Left ventricle myocardium superior (tissue), 1 donor: ENCODE measurements at places on chromosomes 2 and 18. TPM values are rescaled to one million over a fixed set of nuclear protein-coding genes. Genes with fewer than 3 reads are reported as not detected.

DNA sequence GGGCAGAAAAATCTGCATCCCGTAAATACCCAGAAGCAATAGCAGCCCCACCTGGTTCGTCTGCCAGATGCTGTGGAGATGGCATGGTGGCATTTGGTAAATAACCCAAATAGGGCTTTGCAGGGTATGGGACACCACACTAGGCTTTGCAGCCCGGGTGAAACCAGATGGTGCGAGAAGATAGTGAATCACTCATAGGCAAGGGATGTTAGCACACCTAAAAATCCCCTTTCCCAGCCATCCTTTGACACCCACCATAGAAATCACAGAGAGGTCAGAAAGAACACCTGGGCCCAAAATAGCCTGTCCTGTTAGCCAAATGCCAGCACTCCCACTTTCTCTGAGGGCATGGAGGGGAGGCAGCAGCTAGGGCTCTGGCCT is 47.6 kb downstream of the BCL11A start:
- no peak for DNase-seq

DNA sequence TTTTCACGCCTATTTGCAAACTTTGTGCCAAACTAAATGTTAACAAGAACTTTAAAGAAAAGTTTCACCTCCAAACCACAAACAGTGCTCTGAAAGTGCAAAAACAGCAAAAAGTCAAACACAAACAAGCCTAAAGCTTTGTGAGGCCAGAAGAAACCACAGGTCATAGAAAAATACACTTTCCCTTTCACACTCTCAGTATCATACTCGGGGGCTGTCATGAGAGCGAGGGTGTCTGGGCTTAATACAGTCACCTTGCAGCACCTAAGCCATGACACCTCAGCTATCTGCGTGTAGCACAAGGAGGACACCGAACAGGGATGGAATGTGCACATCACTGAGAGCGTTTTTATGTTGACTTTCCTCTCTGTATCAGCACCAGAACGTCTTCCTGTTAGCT is 26.6 kb upstream of the SEH1L start:
- DNase-seq = no peak

C2orf80 gene
- total RNA-seq = not detected

DNA sequence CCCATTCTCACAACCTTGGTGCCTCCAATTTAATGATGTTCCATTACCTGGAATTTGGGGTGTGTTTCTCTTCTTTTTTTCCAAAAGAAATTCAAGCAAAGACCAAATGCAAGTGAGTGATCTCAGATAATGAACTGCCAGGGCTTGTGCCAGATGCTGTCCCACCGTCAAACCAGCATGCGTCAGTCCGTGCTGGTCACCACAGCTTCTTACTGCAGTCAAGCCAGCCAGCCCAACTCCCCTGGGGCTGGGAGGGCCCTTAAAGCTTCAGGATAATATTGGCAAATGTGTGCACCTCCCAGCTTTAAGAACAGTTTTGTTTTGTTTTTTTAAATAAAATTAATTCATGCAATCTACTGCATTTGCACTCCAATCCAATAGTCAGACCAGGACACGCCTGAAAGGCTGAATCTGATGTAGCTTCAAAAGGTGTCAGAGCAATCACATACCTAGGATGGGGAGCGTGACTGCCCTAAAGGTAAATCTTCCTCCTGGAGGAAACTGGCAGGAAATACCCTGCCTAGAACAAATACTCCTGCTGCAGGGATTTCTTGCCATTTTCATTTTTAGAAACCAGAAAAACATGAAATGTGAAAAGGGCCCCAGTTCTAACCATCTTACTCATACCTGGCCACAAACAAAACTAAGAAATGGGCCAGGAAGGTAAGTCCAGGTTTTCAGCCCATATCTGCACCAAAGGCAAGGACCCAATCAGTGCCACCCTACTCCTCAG is 26.8 kb upstream of the SP3 start:
- DNase-seq = peak; percentile 89

DNA sequence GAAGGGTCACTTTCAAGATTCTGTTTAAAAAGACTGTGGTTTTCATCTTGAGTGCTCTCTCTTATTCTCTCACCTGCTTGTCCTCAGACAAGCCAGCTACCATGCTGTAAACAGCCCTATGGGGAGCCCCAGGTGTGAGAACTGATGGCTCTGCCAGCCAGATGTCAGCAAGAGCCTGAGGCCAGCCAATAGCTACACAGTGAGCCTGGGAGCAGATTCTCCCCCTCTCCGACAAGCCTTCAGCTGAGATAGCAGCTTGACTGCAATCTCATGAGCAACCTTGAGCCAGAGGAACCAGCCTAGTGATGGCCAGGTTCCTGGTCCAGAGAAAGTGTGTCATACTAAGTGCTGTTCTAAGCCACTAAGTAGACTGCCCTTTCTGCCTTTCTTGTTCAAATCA is 272.1 kb downstream of the NAPG start:
- DNase-seq = peak; percentile 49

GRCh38 chr18:8283891-8284585 is 325.2 kb upstream of the RAB12 start:
- no peak for DNase-seq

- DNase-seq = no peak
These were observed 1441.9 kb upstream of the ZEB2 start for GRCh38 chr2:145961846-145962245.

ERFE gene
- not detected for total RNA-seq

DNA sequence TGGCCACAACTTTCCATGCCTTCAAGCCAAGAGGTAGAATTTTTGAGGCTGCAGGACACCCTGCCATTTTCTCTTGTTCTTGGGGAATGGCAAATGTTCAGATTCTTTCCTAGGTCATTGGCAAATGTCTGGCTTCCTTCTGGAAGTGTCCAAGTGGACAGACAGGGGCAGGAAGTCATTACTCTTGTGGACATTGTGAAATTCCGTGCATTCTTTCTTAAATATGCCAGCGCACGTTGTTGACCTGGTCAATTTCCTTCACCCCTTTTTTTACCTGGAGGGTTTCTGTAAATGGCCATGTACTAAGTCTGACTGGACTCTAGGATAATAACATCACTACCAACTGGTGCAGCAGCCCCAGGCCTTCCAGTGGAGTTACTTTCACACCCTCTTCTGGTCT is 13.9 kb downstream of the ASB18 start:
- DNase-seq = no peak

DNA sequence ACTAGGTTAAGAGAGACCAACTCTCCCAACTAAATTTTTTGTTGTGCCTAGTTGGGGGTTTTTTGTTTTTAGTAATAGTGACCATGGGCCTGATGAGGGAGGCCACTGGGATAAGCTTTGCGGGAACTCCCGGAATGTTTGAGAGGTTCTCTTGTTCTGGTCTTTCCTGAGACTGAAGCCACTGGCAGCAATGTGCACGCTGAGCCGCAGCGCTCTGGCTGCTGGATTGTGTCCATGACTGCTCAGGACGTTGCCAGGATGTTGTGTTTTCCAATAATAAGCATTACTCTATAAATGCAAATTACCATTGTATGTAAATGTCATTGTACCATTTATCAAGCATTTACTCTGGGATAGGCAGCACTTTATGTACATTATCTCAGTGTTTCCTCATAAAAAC is 126.1 kb downstream of the GALNT1 start:
- DNase-seq = peak; percentile 46
